ENCODE measurements at places on chromosomes 12 and 14.

- DNase-seq = no peak
Observed at GRCh38 chr12:3069714-3070113, 7.5 kb upstream of the TSPAN9 start.

- no peak for DNase-seq
Observed at GRCh38 chr12:109277899-109278762, 31.0 kb downstream of the FOXN4 start.

- no peak for DNase-seq
Observed at GRCh38 chr12:41034686-41035085, 153.4 kb upstream of the PDZRN4 start.

DNA sequence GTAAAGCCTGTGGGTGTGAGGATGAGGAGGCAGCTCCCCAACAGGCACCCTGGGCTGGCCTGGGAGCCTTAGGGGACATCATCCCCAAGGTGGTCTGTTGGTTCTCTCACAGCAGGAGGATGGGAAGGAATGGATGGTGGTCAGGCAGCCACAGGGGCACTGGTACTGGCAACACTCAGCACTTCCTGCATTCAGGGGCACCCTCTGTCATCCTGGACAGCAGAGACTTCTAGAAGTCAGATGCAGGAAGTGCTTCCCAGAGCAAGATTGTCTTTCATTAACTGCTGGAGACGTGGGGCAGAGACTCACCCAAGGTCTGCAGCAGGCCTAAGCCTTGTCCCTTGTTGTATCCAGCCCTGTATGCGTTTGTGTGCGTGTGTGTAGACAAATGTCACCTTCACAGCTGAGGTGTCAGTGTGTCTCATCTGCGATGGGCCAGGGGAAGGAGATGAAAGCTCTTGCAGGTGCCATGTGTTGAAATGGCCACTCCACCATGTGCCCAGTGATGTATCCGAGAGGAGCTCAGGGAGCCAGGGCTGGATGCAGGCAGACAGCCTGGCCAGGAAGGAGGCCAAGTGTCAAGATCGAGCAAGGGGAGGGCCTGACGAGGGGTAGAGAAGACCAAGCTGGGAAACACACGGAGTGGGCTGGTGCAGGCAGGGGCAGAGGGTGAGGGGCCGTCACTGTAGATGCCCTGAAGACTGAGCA is 85.1 kb downstream of the PITPNM2 start:
- no peak for DNase-seq

DNA sequence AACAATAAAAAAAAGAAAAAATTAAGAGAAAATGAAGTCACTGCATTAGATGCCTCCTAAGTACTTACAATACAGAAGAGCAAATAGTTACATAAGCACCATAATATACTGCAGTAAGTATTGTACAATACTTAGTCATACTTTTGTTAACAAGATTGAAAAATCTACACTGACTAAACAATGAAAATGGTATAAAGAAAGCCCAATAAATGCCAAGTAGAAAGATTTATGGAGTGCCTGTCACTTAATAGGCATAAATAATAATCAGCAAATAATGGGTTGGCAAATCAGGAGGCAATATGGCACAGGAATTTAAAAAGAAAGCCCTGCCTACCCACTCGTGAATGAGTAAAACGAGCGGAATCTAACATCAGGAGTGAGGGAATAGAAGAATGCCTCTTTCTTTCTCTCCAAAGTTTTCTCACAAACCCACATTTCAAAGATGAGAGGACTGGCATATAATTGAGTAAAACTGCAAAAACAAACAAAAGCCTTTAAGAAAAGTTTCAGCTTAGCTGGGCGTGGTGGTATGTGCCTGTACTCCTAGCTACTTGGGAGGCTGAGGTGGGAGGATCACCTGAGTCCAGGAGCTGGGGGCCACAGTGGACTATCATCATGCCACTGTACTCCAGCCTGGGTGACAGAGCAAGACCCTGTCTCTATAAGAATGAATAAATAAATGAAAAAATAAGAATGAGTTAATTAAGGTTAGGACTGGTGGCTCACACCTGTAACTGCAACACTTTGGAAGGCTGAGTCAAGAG is 36.1 kb downstream of the CRY1 start:
- no peak for DNase-seq

- no peak for DNase-seq
Observed at GRCh38 chr14:72958548-72958947, 32.3 kb downstream of the DCAF4 start.
